Activated CD4-positive, alpha-beta T cell treated with anti-CD3 and anti-CD28 coated beads, Interleukin-2, amount 50 U/mL, for 16 hours (primary cell): ENCODE measurements at places on chromosomes 12 and 14.

DNA sequence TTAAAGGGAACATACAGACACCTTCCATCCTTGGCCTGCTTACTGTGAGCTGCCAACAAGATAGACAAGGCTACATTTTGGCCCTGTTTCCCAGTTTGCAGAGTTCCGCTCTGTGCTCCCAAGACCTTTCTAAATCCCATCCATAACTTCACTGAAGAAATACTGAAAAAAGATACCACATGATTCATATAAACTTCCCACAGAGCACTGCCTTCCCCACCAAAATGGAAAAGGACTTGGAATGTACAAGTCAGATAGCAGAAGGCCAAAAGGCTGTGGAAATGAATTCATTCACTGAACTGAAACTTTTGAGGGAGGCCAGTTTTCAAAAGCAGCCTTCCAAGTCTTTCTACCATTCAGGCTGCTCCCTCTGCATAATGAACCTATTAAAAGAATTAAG is 29.6 kb downstream of the PDZRN4 start:
- no peak for DNase-seq

- DNase-seq: peak; percentile 74
Observed at GRCh38 chr12:12466157-12466556, 96.5 kb downstream of the DUSP16 start.

- peak; percentile 87 for DNase-seq
Observed at GRCh38 chr14:51828017-51828797, 32.2 kb upstream of the GNG2 start.

DNA sequence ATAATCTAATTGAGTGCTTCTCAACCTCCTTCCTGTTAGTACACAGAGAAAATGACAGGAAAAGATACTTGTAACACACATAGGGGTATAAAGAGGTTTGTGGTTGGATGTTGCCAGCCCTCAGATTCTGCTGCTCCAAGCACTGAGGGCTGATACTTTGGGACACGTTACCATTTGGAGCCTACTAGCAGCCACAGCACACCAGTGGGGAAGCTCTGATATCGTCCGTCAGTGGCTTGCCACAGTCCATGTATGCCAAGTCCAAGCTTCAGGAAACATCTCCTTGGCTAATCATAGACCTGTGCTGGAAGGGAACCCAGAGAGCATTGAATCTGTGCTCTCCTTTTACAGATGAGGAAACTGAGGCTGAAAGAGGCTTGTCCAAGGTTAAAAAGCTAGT is 22.3 kb downstream of the B4GALNT3 start:
- no peak for DNase-seq

- no peak for DNase-seq
Observed at GRCh38 chr12:46468160-46468559, 95.6 kb upstream of the SLC38A2 start.

- DNase-seq: no peak
Observed at GRCh38 chr12:75579552-75579951, 68.1 kb upstream of the KRR1 start.

- DNase-seq: no peak
Observed at GRCh38 chr14:66284346-66284745, 201.8 kb upstream of the CCDC196 start.

DNA sequence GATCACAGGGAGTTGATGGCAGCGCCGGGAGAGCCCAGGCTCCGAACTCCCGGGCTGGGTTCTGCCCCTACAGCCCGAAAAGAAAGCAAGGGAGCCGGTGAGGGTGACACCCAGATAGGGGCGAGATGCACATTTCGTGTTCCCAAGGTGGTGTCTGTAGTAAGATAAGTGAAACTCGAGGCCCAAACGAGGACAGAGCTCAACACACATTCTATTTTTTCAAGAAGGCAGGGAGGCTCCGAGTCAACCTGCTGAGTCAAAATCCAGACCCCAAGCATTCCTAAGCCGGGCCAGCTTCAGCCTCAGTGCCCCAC is 24.2 kb upstream of the YY1 start:
- DNase-seq: no peak

GRCh38 chr14:30214461-30215090 is 286.9 kb upstream of the PRKD1 start:
- DNase-seq: peak; percentile 27

DNA sequence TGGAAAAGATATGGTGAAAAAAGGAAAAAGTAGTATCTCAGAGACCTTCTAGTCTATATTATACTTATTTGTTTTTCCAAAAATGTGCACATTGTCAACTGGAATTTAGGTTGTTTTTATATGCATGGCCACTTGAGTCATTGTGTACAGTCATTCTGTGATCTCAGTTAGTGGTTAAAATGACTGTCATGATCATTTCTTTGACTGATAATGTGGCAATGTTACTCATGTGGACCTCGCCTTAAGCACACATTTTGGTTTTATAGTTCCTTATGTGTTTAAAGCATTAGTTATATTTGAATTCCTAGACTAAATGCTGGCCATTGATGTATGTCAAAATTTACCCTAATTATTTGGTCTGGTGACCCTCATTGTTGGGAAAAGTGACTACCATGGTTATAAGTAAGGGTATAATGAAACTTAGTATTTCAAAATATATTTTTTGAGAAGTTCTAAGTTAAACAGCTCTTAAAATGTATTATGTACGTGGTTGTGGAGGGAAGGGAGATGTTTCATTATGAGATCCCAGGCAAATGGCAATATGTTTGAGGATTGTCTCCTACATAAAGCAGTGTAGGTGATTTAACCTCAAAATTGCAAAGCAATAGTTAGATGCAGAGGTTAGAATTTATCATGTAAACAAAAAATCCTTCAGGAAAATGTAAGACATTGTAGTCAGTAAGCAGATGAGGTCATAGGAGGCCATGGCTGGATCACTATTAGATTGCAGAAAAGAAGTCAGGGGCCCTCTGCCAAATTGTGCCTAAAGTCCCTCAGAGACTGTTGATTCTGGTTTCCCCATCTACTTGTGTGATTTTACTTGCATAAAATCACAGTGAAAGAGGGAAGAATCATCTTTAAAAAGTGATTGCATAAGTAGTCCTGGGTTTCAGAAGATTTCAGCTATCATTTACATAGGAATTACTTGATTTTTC is 17.5 kb downstream of the PNMA1 start:
- peak; percentile 88 for DNase-seq

DNA sequence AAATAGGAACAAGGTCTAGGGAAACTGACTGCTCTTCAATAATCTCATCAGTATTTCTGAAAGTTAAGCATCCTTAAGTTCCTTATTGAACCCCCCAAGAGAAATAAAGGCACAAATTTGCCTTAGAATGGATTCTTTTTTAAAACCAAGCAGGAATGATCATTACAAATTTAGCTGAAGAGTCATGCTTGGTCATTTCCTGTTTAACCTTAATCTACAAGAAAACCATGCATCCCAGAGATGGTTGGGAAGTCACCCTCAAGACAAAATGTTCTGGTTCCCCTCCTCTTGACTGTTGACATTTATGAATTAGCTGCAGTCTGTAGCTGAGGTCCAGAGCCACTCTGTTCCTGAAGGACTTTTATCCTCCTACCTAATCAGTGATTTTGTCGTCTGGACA is 291.8 kb upstream of the G2E3 start:
- DNase-seq: no peak

DNA sequence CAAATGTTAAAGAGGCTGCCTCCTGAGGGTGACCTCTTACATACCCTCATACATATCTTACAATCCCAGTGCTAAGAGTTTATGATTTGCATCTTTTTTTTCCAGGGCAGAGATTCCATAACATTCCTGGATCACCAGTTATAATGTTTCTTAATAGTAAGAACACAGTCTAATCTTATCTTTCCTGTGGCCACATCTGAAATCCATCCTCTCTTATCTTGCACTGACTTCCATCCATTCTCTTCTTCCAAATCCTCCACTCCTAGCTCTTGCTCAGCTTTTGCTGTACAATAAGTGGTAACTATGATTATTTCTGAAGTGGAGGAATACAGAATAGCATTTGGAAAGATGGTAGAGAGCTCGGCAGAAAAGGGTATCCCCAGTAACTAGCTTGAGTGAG is 6.3 kb downstream of the CALCOCO1 start:
- no peak for DNase-seq

- no peak for DNase-seq
Observed at GRCh38 chr12:95499772-95500171, 25.8 kb downstream of the METAP2 start.

DNA sequence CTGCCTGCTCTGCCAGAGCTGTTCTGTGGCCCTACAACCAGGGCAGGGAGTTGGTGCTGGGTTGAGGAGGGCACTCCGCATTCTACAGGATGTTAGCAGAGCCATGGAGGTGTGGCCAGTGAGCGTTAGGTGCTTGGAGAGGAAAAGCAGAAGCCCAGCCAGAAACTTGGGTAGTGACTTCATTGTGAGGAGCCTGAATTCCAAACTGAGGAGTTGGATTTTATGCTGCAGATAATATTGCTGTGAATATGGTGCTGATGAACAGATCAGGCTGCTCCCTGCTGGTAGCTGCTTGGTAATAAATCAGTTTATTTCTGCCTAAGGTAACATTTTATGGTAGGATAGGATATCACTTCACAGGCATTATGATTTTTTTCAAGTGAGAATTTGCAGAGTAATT is 7.1 kb upstream of the CCDC175 start:
- no peak for DNase-seq

- DNase-seq: no peak
Observed at GRCh38 chr14:33653308-33653695, 297.6 kb downstream of the EGLN3 start.

- DNase-seq: no peak
Observed at GRCh38 chr12:38157274-38157932, 159.2 kb upstream of the ALG10B start.

- no peak for DNase-seq
Observed at GRCh38 chr12:116126610-116127009, 150.9 kb downstream of the MED13L start.

GRCh38 chr12:14664434-14665023 is 31.9 kb downstream of the GUCY2C start:
- peak; percentile 31 for DNase-seq

DNA sequence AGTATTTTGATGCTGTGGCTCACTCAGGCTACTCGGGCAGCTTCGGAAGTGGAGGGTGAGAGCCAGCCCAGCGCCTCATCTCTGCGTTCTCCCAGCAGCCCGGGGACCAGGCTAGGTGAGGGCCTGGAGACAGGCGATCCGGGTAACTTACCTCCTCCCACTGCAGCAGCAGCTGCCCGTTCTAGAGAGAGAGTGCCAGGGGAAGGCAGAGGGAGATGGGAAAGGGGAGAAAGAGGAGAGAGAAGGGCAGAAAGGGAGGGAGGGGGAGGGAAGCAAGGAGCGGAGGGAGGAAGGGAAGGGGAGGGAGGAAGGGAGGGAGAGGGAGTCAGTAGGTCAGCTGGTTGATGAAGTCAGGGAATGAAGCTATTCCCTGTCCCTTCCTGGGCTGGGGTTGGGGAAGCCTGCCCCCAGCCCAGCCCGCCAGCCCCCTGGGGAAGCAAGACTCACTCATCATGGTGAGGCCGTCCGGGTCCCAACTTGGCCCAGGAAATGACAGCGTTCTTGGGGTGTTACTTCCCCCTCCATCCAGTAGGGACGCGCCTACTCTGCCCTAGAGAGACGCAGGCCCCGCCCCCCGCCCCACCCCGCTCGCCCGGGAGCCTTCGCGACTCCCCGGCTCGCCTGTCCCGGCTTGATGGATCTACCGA is at the start of gene IFI27L2:
Gene IFI27L2 (minus strand): TSS at position 494 of the 647 bp plus-strand sequence. CDS start 40 bp downstream, at position 454.
- DNase-seq: peak; percentile 77

GRCh38 chr14:57182760-57183503 is 85.8 kb downstream of the EXOC5 start:
- DNase-seq: no peak
